ENCODE measurements at places on chromosomes 12 and 14. TPM values are rescaled to one million over a fixed set of nuclear protein-coding genes. Genes with fewer than 3 reads are reported as not detected.
A peak's percentile ranks its signal among the peaks of the same experiment; 100 is the strongest.

Gene ANKLE2
- total RNA-seq: 42.9 TPM

Gene CINP
- total RNA-seq: 59.1 TPM

- peak; percentile 15 for DNase-seq
Observed at GRCh38 chr12:78120866-78121560, 290.3 kb downstream of the NAV3 start.

GRCh38 chr12:27478949-27479348 lies 32.4 kb downstream of the SMCO2 start:
- DNase-seq: no peak

GRCh38 chr14:94685166-94685581 lies 73.0 kb downstream of the SERPINA3 start:
- no peak for DNase-seq

DNA sequence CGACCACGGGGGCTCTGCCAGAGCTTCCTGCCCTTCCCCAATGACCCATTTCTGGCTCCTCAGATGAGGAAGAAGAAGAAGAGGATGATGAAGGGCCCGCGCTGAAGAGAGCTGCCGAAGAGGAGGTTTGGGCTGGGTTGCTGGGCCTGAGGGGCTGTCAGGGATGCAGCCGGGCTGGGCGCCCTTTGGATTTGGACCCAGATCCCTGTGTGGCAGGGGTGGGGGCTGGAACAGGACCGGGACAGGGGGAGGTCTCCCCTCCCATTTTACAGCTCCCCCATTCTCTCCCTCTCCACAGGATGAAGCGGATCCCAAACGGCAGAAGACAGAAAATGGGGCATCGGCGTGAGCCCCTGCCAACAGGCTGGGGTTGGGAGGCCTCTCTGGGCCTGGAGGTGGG lies 2.2 kb upstream of the LAG3 start:
- no peak for DNase-seq
